ENCODE measurements at places on chromosomes 13 and 19. TPM values are rescaled to one million over a fixed set of nuclear protein-coding genes. Genes with fewer than 3 reads are reported as not detected.

DNA sequence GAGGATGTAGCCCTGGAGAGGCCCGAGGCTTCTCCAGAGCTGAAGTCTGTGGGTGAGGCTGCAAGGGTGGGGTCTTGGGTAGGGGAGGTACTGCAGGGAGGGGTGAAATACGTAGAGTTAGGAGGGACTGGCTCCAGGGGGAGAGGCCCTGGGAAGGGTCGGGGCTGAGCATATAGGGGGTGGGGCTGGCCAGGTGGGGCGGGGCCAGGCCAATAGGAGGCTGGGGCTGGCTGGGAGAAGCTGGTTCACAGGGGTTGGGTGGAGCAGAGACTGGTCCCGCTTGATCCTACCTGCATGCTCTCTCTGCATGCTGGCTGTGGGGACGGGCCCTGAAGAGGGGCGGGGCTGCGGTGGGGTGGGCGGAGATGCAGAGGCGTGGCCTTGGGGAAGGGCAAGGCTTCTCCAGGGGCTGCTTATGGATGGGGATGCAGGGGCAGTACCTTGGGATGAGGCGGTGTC, 51.9 kb downstream of the CELF5 start:
- DNase-seq = no peak

Gene ZNF534
- total RNA-seq = 0.25 TPM

Gene ZNF577
- total RNA-seq = 6.7 TPM

GRCh38 chr19:35601971-35602370, 10.6 kb upstream of the HAUS5 start:
- no peak for DNase-seq

DNA sequence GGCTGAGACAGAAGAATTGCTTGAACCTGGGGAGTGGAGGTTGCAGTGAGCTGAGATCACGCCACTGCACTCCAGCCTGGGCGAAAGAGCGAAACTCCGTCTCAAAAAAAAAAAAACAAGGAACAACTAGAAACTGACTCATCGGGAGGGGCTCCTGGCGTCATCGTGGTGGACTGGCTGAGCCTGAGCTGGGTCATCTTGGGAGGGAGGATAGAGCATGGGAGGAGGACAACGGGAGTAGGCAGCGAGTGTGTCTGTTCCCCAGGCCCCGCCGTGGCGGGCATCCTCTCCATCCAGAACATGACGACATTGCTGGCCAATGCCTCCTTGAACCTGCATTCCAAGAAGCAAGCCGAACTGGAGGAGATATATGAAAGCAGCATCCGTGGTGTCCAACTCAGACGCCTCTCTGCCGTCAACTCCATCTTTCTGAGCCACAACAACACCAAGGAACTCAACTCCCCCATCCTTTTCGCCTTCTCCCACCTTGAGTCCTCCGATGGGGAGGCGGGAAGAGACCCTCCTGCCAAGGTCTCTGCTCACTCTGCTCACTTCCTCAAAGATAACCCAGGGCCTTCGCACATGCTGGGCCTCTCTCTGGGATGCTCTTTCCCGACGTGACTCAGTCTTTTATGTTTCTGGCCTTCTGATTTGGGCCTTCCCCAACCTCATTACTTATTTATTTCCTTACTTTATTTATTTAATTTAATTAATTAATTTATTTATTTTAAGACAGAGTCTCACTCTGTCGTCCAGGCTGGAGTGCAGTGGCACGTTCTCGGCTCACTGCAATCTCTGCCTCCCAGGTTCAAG, 16.6 kb downstream of the DDX39A start:
- peak; percentile 97 for DNase-seq

Gene SLC46A3
- 3.4 TPM for total RNA-seq

DNA sequence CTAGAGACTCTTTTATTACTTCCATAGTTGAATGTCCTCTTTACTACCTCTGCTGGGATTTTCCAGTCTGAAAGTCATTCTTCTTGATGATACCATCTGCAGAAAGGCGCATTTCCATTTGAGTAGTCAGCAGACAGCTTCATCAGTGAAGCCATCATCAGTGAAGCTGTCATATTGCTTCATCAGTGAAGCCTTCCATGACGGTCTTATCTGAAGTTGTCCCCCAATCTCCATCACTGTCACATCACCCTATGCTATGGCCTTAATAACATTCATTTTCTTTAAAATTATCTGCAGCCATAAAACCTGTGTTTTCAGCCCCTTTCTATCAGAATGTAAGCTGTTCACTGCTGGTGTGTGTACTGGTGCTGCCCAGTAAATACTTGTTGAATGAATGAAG, 151.6 kb downstream of the B3GLCT start:
- peak; percentile 9 for DNase-seq

DNA sequence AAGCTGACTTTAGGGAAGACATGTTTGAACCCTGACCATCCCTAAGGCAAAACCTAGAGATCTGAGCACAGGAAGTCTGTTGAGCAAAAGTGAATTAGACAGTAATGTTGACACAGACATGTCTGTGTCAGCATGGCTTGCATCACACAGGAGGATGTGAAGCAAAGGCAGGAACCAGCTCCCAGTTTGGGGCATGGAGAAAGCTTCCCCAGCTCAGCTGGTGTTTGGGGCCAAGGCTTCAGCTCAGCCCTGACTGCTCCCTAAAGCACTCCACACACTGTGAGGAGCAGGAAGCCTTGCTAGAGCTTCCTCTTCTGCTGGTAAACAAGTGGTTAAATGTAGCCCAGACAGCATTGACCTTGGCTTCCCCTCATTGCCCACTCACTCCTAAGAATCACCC, 153.8 kb upstream of the UBL3 start:
- DNase-seq = peak; percentile 46

- DNase-seq = no peak
These were observed 66.3 kb downstream of the IRS2 start for GRCh38 chr13:109719962-109720646.

GRCh38 chr19:38394488-38394887, 6.0 kb downstream of the SPRED3 start:
- DNase-seq = peak; percentile 37

DNA sequence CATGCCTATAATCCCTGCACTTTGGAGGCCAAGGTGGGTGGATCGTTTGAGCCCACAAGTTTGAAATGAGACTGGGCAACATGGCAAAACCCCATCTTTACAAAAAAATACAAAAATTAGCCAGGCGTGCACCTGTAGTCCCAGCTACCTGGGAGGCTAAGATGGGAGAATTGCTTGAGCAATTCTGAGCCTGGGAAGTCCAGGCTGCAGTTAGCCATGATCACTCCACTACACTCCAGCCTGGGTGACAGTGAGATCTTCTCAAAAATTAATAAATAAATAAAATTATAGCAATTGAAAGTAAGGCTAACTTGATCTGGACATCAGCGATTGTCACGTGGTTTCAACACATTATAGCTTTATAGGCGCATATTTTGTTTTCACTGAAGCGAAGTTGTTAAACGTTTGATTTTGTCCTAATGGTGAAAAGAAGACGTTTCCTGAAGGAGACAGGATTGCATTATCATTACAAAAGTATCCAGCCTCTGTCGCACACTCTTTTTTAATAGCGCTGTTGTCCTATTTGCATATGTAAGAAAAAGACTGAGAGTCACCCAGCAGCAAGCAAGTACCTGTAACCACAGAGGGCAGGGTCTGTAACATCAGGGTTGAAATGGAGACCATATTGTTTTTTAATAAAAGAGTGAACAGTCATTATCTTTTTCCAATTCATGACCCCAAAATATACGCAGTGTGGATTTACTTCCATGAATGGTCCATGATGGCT, 335.7 kb downstream of the DCT start:
- no peak for DNase-seq

Gene ADGRE3
- total RNA-seq = not detected

Data from GM23248 (cell line).